ENCODE measurements at places on chromosomes 5 and 9.

DNA sequence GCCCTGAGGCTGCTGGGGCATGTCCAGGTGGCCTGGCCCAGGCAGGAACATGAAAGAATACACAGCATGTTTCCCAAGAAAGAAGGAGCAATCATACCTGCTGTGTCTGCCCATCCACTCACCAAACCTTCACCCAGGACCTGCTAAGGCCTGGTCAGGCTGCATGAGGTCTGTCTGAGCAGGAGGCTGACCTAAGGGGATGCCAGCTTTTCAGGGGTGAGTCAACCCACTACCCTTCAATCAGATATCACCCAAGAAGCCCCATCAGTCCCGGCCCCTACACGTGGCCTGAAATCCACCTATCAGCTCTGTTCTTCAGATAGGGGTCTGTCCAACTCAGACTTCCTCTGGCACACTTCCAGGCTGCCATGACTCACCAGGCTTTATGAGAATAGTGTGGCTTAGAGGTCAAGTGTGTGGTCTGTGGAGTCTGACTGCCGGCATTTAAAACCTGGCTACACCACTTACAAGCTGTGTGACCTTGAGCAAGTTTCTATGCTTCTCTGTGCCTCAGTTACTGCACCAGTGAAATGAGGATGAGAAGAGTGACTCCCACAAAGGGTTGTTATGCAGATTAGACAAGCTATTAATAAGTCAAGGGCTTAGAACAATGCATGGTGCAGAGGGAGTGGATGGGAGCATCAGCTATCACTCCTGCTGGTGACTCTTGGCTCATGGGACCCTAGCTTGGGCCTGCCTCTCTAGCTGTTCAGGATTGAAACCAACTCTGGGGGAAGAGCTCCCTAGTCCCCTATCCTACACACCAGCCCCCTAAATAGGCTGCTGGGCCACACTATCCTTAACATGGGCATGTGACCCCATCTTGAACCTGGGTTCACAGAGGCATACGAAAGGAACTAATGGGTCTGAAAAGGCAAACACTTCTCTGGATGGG is 130.3 kb downstream of the PAX5 start:
- DNase-seq = no peak

DNA sequence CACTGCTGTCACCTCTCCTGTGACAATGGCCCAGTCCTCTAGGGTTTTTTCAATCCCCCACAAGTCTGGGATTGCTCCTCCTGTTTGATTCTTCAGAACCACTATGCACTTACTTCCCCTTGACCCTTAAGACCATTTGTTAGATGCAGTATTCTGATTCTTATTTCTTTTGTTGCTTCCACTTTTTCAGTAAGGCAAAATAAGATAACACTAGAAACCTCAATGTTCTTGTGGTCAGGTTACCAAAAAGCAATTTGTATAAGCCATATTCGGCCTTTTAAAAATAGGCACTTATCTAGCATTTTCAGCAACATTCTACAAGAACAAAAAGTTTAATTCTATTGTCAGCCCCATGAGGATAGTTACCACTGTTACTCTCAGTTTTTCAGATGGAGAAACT is 220.0 kb downstream of the KDM4C start:
- DNase-seq = no peak

- DNase-seq = no peak
Observed at GRCh38 chr5:14171046-14171445, 27.9 kb downstream of the TRIO start.

GRCh38 chr5:25701936-25702335 is 1057.2 kb upstream of the CDH10 start:
- no peak for DNase-seq

DNA sequence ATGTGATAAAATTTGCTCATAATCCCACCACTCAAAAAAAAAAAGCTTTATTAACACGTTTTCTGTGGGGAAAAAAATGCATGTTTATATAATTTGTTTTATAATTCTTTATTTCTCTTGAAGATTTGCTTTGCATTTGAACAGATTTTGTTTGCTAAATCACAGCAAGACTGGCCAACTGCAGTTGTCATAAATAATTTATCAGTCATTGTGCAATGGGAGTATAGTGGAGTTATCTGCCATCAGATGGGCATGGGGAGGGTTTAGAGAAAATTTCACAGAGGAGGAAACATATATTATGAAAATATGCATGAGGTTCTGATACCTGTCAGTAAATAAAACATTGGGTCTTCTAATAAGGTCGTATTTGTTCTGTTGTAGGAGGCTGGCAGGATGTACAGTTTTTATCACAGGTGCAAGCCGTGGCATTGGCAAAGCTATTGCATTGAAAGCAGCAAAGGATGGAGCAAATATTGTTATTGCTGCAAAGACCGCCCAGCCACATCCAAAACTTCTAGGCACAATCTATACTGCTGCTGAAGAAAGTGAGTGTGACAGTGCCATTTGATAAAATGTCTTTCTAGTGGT is 23.8 kb downstream of the HSDL2 start:
- no peak for DNase-seq

- no peak for DNase-seq
Observed at GRCh38 chr9:112038017-112038408, 137.1 kb downstream of the SUSD1 start.

GRCh38 chr5:92556747-92557146 is 1024.3 kb downstream of the NR2F1-AS1 start:
- no peak for DNase-seq

DNA sequence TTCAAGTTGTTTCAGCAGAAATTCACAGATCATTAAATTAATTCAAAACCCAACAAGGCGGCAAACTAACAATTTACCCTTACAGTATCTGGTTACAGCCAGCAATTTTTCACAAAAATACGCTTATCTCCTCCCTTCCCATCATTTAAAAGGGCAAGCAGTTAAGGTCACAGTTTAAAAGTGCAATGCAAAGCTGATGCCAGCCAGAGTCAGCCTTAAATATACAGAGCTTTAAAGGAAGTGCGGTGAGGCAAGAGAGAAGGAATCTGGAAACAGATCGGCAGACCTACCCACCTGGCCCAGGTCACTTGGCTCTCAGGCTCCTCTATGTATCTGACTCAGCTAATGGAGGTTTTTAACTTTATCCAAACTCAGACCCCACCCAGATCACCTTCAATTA is 31.0 kb downstream of the EPB41L4A start:
- no peak for DNase-seq

DNA sequence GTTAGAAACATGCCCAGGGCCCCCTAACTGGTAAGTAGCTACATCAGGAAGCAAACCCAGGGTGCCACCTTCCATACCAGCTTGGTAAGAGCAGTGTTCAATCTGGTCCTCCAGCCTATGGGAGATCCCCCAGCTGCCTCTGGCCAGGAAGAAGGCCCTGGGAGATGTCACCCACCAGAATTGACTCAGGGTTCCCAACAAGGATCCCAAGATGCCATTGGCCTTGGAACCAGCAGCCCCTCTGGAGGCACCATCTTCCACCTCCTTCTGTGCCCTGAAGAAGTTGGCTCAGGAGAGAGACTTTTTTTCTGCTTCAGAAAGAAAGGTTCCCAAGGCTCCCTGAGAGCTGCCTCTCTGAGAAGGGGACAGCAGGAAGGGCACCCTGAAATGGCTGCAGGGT is 56.6 kb upstream of the IL17B start:
- no peak for DNase-seq

DNA sequence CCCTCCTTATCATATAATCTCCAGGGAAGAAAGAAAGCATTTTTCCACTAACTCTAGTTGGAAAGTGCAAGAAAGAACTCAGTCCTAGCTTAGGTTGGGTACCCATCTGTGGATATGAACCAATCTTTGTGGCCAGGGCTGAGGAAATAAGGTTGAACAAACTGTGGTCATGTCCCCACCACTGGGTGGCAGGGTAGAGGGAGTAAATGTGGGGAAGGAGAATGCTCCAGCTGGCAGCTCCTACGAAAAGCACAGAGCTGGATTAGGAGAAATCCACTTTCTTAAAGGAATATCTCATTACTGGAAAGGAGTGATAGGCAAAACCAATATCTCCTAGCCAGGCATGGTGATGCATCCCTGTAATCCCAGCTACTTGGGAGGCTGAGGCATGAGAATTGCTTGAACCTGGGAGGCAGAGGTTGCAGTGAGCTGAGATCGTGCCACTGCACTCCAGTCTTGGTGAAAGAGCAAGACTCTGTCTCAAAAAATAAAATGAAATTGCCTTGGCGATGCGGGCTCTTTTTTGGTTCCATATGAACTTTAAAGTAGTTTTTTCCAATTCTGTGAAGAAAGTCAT is 175.1 kb downstream of the CCDC192 start:
- DNase-seq = no peak

GRCh38 chr9:4803670-4804530 is 11.2 kb downstream of the RCL1 start:
- DNase-seq = no peak

DNA sequence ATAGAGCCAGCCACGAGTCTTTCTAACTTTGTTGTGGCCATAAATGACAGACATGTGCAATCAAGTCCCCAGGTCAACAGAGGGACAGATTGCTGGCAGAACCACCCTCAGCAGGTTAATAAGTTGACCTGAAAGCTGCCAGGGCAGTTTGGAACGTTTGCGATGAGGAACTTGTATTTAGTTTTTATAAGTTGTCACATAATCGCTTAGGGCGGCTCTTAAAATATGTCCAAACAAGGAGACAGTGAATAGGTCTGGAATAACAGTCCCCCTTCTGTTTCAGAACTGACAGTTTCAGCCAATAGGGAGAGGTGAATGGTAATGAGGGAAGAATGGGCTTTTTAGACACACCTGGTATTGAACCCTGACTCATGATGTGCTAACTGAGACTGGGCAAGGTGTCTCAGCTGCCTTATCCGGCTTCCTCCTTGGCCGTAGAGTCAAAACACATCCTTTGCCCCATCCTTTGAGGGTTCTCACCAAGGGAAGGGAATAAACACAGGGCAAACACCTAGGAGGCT is 33.6 kb upstream of the GABRP start:
- no peak for DNase-seq

DNA sequence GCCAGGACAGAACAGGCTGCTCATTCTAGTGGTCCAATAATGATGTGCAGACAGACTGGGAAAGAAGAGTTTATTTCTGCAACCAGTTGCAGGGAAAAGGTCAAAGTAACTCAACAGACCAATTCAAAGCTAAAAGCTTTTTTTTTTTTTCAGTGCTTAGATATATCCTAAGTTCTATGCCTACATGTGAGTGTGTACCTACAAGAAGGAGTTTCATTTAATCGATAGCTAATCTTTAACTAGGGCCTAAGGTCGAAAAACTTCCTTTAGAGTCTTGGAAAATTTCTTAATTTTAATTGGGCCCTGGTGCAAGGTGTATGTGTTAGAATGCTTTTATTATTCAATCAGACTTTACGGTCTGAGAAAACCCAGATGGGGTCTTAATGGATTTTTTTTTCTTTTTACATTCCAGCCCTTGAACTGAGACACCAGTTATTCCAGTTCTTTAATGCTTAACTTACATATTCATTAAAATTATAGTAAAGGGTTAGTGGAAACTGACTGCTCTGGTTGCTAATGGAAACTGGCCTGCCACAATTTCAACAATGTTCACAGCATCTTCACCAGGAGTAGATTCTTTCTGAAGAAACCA is 365.3 kb downstream of the MTRR start:
- DNase-seq = no peak

- DNase-seq = no peak
Observed at GRCh38 chr9:113879911-113880310, 3.8 kb downstream of the ZNF618 start.

DNA sequence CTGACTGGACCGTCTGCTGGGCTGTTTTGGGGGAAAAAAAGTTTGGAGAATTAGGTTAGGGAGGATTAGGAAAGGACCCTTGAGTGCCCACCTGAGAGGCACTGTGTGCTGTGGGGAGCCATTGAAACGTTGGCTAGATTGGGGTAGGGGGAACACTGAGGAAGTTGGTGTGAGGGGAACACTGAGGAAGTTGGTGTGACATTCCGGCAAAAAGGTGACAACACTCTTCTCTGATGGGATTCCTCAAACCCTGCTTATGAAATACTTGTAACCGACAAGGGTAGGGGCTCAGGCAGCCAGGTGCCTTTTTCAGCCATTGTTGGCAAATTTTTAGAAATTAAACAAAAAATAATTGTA is 1.0 kb downstream of the CYSTM1 start:
- no peak for DNase-seq

DNA sequence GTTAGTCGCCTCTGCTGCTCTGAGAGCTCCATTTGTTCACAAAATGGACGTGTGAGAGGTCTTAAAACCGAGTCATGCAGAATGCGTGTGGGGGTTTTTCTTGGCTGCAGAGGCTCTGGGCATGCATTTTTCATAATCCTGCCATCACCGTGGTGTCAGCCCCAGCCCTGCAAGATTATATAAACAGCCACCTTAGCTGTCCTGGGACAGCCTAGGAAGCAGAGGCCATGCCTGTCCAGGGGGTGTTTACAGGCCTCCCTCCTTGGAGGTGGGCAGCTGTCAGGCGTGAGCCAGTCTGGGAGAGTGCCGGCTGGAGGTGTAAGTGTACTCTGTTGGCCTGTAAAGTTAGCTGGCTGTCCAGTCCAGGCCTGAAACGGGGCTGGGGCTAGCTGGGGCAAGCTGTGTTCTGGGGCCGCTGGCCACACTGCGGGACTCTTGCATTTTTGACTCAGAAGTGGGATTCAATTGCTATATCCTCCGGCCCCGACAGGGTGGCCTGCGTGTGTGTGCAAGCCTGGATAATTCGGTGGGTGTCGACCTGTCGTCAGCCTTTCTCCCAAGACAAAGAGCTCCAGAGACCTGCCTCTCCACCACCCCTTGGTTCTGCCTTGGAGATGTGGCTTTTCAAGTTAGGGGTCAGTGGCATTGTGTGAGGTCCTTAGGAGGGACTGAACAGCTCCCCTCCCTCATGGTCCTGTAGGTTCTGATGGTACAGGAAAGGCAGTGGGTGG is 2.4 kb downstream of the WNK2 start:
- DNase-seq = no peak

DNA sequence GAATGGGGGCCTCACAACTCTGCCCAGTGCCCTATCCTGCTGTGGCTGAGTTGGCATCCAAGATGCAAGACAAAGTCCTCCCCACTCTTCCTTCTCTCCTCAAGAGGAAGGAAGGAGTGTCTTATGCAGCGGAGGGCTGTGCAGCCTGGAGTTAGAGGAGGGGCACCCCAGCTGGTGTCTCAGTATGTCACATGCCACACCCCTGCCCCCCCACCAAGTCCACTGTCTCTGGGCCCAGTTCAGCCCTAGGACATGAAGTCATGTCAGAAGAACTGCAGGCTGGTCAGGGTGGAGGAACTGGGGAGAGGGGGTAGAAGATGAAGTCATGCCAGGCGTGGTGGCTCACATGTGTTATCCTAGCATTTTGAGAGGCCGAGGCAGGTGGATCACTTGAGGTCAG is 28.0 kb upstream of the SLC28A3 start:
- DNase-seq = no peak

DNA sequence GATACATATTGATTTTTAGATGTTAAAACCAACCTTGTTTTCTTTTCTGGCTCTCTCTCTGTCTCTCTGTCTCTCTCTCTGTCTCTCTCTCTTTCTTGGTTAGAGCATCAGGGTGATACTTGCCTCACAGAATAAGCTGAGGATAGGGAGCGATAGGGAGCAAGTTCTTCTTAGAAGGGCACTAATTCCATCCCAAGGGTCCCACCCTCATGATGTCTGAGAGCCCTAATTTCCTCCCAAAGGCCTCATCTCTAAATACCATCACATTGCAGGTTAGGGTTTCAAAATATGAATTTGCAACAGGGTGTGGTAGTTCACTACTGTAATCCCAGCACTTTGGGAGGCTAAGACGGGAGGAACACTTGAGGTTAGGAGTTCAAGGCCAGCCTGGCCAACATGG is 4.8 kb upstream of the KIF3A start:
- DNase-seq = no peak

- DNase-seq = no peak
Observed at GRCh38 chr5:41983284-41983683, 58.2 kb downstream of the FBXO4 start.

GRCh38 chr5:157828105-157828943 is 30.6 kb downstream of the CLINT1 start:
- no peak for DNase-seq

GRCh38 chr5:113047234-113047633 is 70.6 kb downstream of the DCP2 start:
- no peak for DNase-seq

All from stimulated activated CD4-positive, alpha-beta T cell treated with anti-CD3 and anti-CD28 coated beads, Interleukin-1b, Interleukin-23, amount 100 ng/mL, for 1 hour (primary cell).